Uterine smooth muscle cell (primary cell): ENCODE measurements at places on chromosomes 2 and 18. TPM values are rescaled to one million over a fixed set of nuclear protein-coding genes. Genes with fewer than 3 reads are reported as not detected.

The TBR1 gene
- not detected in 2 replicates for total RNA-seq

The SCLY gene
- 15.9 and 17.8 TPM in 2 replicates for total RNA-seq

The SKA1 gene
- 9.9 and 24.3 TPM in 2 replicates for total RNA-seq

The SNED1 gene
- 4.5 and 7.5 TPM in 2 replicates for total RNA-seq

The CDH19 gene
- total RNA-seq: under 0.01 TPM in 1 of 2 replicates, not detected in the other

The LRP2 gene
- not detected in 2 replicates for total RNA-seq
